ENCODE measurements at places on chromosomes 4 and X.

DNA sequence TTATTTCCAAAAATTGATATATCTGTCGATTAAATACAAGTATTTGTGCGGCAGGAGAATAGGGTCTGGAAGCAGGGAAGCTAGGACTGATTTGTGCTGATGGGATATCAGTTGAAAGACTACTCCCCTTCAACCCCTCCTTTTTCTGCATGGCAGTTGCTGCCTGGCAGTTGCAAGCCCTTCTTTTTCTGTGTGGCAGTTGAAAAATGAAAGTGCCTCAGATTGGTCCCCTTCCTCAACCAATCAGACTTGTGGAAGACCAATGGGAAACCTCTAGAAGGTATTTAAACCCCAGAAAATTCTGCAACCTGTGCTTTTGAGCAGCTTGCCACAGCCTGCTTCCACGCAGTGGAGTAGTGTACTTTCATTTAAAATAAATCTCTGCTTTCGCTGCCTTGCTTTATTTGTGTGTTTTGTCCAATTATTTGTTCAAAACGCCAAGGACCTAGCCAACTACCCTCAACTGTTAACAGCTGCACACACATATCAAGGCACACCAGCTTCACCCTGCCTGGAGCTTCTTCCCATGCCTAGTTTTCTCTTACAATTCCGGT is 1.5 kb upstream of the TMA16 start:
- DNase-seq, result no peak

- no peak for DNase-seq
These were observed 21.4 kb upstream of the SCRG1 start for GRCh38 chr4:173420324-173420752.

DNA sequence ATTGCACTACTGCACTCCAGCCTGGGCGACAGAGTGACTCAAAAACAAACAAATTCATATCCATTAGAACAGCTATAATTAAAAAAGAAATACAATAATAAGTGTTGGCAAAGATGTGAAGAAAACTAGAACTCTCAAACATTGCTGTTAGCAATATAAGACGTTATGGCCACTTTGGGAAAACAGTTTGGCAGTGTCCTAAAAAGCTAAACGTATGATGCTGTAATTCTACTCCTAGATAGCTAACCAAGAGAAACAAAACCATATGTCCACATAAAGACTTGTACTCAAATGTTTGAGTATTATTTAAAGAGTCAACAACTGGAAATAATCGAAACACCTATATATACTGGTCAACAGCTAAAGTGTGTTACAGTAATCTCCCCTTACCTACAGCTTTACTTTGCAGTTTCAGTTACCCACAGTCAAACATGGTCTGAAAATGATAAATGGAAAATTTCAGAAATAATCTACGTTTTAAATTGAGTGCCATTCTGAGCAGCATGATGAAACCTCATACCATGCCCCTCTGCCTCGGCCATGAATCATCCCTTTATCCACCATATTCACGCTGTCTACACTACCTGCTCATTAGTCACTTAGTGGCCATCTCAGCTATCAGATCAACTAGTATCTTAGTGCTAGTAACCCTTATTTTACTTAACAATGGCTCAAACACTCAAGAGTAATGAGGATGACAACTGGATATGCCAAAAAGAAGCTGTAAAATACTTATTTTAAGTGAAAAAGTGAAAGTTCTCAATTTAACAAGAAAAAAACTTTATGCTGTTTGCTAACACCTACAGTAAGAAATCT is 4.9 kb downstream of the ELF2 start:
- DNase-seq, result no peak

- no peak for DNase-seq
These were observed 149.0 kb upstream of the SCML1 start for GRCh38 chrX:17588303-17588702.

DNA sequence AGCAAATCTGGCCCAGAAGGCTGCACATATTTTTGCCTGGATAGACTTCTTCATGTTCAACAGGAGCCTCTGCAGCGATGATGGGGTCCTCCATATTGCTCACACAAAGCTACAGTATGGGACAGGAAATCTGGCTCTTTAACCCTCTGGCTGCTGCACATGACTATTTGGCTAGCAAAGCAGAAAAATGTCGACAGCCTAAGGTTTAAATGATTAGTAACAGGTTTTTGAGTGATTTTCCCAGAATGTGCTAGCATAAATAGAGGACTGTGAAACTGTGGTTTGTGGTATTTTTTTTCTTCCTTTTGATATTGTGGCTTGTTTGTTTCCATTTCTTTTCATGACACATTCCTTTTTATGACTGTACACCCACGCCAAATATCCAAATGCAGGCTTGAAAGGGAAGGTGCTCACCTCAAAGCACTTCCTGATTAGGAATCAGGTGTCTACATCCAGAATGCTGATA is 120.2 kb upstream of the GK2 start:
- no peak for DNase-seq

GRCh38 chrX:132433551-132433950 is 55.3 kb downstream of the MBNL3 start:
- DNase-seq, result no peak

DNA sequence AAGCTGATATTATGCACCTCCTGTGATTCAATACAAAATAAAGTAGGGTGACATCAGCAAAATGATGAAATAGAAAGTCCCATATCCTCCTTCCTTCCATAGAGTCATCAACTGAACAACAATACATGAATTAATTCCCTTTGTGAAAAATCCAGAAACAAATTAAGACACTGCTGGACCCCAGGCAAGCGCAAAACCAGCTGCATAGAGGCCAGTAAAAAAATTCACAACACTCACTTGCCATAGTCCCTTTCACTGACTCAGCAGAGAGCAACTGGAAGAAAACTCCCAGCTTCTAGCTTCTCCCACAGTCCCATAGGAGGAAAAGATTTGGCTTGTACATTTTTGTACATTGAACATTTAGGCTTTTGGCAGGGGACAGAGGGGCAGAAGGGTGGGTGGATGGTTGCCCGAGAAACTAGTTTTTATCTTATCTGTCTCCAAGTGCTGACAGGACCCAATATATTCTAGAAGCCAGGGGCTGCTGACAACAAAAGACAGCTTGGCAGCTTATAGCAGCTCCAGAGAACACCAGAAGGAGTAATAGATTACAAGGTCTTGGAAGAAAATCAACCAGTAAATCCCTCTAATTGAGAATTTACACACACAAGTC is 124.6 kb downstream of the NDST3 start:
- DNase-seq, result no peak

DNA sequence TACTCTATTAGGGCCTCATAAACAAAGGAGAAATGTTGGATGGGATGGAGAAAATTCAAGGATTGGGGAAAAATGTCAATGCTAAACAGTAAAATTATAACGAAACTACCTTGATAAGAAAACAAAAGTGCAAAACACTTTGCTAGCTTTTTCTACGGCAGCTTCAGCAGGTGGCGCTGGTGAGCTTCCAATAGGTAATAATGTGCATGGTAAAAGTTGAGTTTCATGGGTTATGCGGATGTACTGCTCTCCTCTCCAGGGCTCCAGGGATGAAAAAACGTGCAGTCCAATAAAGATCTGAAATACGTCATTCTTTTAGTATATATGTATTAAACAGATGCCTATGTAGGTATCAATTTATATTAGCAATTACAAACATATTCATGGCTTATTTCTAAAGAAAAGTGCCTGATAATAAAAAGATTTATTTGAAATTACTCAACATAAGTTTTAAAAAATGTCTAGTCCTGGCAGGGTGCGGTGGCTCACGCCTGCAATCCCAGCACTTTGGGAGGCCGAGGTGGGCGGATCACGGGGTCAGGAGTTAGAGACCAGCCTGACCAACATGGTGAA is 239.6 kb downstream of the GRXCR1 start:
- DNase-seq, result no peak

DNA sequence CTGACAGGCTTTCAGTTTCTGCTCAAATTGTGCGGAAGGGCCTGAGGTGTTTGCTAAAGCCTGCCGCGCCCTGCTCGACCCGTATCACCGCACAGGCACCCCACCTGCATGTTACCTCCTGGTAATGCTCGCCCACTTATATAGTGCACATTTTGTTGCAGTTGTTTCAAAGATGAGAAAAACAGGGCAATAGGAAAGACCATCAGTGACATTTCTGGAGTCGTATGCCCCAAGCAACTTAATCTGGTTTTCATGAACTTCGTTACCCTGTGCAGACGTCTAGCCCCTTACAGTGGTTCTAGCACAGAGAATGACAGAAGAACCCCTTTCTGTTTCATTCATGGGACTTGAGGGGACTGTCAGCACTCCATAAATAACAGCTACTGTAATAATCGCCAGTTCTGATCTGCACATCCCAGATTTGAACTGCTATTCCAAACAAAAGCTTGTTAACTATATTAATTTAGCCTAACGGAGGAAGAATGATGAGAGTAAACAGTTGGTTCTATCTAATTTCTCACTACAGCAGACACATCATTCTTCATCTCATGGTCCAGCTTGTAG is 940 bp upstream of the DCTD start:
- DNase-seq, result no peak

GRCh38 chr4:174394915-174395314 is 111.2 kb downstream of the CEP44 start:
- no peak for DNase-seq

DNA sequence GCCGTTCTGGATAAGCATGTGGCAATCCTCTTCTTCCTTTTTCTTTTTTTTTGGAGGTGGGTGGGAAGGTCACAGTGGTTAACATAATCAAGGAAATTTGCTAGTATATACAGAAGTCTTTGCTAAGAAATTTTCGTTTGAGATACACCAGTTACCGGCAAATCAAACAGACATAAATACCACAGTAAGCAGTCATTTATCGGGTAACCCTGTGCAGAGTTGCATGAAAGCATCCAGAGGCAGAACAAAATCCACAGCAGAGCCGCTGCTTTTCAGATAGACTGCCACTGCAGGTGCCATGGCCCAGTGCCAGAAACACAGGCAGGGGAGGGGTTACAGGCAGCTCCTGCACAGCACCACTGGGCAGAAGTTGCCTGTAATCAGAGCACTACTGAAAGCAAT is 179.1 kb upstream of the MAB21L2 start:
- no peak for DNase-seq

- DNase-seq, result no peak
These were observed 182.1 kb downstream of the CPE start for GRCh38 chr4:165560941-165561340.

- no peak for DNase-seq
These were observed 248.5 kb upstream of the DIAPH2 start for GRCh38 chrX:96436105-96436504.

DNA sequence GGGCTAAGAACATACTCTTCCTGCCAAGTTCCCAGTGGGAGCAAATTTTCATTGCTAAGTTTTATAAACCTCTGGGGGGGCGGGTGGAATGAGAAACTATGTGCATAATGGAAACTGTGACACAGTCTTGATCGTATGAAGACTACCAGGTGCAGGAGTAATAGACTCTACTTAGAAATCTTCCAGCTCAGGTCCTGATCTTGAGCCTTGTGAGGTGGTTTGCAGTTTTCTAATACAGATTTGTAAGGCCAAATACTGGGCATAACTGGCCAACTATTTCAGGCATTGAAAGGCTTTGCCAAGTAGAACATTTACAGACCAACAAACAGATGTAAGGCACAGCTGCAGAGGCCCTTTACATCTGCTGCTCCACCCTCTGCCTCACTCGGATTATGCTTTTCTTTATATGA is 89.7 kb upstream of the CBR4 start:
- DNase-seq, result no peak

DNA sequence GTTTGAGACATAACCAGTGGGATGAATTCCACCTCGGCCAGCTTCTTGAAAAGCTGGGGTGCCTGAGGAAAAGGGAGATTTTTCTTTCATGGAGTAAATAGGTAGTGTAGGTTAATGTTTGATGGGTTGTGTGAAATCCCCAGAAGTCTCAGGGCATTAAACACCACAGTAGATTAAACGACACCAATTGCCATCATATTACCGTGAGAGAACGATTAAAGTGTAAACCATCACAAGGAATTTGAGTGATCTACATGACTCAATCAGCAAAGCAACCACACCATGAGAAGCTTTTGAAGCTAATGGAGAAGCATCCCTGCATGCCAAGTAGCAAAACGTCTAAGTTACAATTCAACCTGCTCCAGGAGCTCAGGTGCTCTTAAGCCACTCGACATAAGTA is 322.5 kb upstream of the GATB start:
- DNase-seq, result no peak

DNA sequence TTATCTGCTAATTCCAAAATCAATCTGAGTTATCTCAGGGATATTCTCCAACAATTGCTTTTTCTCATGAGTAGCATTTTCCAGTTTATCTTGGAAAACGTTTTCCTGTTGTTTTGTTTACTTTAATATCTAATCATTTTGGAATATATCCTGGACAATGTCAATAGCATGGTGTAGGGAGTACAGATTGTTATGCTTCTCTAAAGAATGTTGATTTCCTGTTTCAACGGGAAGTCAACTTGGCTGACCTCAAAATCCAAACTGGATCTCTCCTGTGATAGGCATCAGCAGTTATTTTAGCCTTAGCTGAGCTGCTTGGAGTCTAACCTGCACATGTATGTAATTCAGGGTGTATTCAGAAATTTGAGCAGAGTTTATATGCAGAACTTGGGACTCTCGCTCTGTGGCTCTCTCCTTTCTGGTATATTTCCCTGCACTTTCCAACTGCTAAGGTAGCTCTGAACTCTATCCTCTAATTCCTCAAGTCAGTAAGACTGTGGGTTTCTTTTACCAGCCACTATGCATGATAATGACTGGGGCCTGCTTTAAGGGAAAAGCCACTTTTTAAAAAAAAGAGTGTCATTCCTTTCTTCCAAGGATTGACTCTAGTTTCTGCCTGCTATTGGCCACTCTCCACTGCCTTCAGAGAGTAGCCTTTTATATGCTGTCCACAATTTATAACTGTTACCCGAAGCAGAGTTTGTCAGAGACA is 7.7 kb downstream of the PRSS48 start:
- DNase-seq, result no peak

- DNase-seq, result no peak
These were observed 92.0 kb upstream of the TEX13D start for GRCh38 chrX:124240422-124240821.

GRCh38 chr4:107900508-107900907 is 30.8 kb upstream of the CYP2U1 start:
- no peak for DNase-seq

DNA sequence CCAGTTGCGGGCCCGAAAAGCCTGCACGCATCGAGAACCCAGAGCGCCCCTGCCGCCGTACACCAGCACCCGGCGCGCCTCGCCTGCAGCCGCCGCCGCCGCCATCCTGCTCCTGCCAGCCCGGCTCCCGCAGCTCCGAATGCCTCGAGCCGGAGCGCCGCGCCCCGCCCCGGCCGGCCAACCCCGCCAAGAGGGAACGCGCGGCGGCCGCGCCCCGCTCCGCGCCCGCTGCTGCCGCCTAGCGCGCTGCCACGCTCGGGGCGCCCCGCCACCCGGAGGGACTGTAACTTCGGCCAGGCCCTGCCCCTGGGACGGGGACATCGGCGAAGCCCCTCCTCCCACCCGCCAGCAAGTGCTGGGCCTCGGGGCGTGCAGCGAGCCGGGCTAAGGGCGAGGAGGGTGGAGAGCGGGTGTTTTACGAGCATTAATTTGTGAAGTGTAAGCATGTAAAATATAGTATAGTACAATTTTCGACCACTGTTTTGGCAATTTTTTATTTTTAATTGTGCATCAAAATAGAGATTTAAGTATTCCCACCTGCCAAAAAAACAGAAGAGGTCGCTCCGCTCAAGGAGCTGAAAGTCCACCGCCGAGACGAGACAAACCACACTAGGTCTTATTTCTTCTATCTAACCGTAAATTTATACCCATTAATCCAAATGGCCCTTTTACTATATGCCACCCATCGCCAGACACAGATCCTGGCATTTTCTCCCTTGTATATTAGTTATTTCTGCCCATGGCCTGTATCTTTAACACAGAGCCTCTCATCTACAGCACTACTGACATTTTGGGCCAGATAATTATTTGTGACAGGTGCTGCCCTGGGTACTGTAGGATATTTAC is at the start of gene QDPR:
Gene QDPR (minus strand): TSS at position 141 of the 846 bp plus-strand sequence. CDS start 36 bp downstream, at position 105.
- DNase-seq, result peak; percentile 55

- DNase-seq, result no peak
These were observed 63.0 kb downstream of the ARHGAP10 start for GRCh38 chr4:147794787-147795413.
